Frontal cortex (tissue), 4 donors: ENCODE measurements at places on chromosomes 7 and 10. TPM values are rescaled to one million over a fixed set of nuclear protein-coding genes. Genes with fewer than 3 reads are reported as not detected.

The MOGAT3 gene
- total RNA-seq: not detected

The MRC1 gene
- total RNA-seq: 3.7 TPM

The CC2D2B gene
- total RNA-seq: 1.2 TPM

The CYP3A4 gene
- not detected for total RNA-seq

The OPN4 gene
- not detected for total RNA-seq

The C10orf62 gene
- not detected for total RNA-seq

The IL2RA gene
- not detected for total RNA-seq

The NPY4R gene
- total RNA-seq: not detected

The PSAP gene
- 482 TPM for total RNA-seq

The WDR86 gene
- 49.7 TPM for total RNA-seq

The PODXL gene
- 9.4 TPM for total RNA-seq
